ENCODE measurements at places on chromosomes 12 and 14. TPM values are rescaled to one million over a fixed set of nuclear protein-coding genes. Genes with fewer than 3 reads are reported as not detected.

- DNase-seq: no peak
These were observed 216.0 kb upstream of the PRKD1 start for GRCh38 chr14:30143627-30144026.

The ADGRD1 gene
- 15.6 TPM for total RNA-seq

The UBE3B gene
- total RNA-seq: 19.7 TPM

DNA sequence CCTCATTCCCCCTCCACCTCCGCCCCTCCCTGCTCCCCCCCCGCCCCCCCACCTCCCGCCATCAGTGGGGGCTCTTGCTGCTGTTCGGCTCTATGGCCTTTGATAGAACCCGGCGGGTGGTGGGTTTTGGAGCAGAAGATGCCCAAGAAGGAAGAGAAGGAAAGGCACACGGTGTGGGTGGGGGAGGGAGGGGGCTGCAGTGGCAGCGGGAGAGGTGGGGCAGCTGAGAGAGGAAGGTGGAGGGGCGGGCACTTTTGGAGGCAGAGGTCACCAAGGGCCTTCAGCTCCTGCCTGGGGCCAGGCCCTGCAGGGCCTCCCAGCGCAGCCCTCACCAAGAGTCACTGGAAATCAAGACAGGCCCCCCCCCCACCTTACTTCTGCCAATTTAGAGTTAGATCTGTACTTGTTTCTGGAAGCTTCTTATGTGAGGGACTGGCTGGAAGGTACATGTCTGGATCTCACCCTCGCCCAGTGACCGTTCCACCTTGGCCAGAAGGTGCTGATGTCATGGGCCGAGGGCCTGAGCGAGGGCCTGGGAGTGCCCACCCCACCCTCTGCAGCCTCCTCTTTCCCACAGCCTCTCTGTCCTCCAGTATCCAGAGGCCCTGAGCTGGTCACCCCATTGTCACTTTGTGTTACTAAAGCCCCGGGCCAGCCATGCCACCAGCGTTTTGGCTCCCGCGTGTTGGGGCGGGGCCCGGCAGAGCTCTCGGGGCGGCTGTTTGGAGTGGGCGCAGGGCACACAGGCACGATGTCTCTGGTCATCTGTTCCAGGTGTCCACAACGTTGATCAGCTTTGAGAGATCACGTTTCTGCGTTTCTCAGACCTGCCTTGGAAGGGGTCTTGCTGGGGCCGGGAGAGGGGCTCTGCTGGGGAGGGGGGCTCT, 153.9 kb downstream of the KIF26A start:
- DNase-seq: no peak

DNA sequence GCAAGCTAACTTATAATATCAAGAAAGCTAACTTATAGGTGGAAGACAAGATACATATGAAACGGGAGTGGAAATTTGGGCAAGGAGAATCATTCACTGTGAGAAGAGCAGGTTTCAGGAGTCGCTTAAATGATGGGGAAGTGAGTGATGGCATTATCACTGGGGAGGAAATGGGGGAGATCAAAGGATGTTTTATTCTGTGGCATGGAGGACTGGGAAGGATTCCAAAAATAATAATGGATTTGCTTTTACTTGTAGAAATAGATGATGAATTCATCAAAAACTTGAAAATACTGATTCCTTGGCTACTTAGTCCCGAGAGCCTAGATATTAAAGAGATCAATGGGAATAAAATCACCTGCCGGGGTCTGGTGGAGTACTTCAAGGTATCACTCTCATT, 47.8 kb downstream of the SAV1 start:
- peak; percentile 7 for DNase-seq

Measured in Daoy (cell line).